Karpas-422 (cell line): ENCODE measurements at places on chromosomes 5 and 9. TPM values are rescaled to one million over a fixed set of nuclear protein-coding genes. Genes with fewer than 3 reads are reported as not detected.

DNA sequence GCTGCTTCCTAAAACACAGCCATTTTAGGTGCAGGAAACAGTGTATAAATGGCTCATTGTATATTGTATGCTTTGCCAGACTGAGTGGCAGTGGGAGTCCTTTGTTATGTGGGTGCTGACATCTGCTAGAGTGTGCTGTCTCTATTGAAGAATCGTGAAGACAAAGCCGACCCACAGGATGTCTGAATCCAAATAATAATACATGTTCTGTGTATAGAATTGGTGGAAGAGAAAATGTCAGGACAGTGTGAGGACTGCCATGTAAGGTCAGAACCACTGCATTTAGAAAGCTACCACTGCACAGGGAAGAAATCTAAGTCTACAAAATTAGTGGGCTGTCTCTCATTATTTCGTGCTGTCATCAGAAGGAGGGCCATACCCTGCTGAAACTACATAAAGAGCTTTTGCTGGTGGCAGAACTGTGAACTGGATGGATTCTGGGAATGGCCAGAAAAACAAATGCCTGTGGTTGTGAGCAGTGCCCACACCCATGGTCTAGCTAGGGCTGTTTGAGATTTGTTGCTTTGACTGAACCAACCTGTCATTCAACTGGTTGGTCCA is 2.5 kb downstream of the IL7R start:
- no peak for DNase-seq

GRCh38 chr5:137300411-137301240 is 198.5 kb downstream of the SPOCK1 start:
- DNase-seq, result no peak

DNA sequence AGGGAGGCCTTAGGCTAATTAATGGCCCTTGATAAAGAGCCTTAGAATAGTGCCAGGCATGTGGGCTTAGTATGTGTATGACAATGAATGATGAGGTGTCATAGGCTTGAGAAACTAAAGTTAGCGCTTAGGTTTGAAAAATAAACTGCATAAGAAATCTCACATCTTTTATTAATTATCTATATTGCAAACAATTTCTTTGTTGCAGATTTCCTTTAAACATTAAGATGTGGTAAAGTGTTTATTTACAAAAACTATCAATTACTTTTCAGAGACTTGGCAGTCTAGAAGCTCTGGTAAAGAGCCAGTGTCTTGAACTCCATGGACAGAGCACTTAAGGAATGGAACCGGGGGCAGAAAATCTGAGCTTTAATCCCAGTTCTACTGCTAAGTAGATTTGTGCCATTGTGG is 23.1 kb downstream of the MAP1B start:
- no peak for DNase-seq

Gene LCN6
- total RNA-seq, result not detected in 2 replicates

Gene PDLIM4
- not detected in 2 replicates for total RNA-seq

Gene COL23A1
- total RNA-seq, result 5.7 and 7.6 TPM in 2 replicates
